ENCODE measurements at places on chromosomes 5 and 9.

- no peak for DNase-seq
Measured at GRCh38 chr5:134449167-134449566, 37.5 kb upstream of the CDKN2AIPNL start.

- DNase-seq, result no peak
Measured at GRCh38 chr5:175597718-175598117, 60.2 kb upstream of the HRH2 start.

DNA sequence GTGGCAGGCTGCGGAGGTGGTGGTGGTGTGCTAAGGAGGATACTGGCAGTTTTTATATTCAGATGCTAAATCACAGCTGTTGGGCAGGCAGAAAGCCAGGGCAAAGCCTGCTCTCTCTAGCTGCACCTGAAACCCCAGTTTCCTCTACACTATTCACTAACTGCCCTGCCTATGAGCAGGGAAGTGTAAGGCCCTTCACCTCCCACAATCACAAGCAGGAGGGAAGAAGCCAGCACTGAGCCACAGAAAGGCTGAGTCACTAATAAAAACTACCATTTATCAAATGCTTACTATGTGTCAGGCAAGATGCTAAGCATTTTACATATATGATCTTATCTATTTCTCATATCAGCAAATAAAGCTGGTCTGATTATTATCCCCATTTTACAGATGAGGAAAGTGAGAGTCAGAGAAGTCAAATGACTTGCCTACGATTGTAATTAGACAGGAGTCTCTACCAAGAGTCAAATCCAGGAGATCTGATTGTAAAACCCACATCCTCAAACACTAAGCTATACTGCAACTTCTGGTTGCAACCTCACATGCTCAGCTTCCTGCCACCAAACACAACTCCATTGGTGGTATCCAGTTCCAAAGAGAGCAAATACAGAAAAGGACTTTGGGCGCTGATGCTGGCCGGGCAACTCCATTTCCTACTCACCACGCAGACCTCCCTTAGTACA lies 17.7 kb upstream of the IL6ST start:
- DNase-seq, result peak; percentile 38

- DNase-seq, result no peak
Measured at GRCh38 chr5:111231119-111231518, 6.9 kb downstream of the CAMK4 start.

- DNase-seq, result peak; percentile 75
Measured at GRCh38 chr9:35518225-35518821, 28.4 kb downstream of the RUSC2 start.

DNA sequence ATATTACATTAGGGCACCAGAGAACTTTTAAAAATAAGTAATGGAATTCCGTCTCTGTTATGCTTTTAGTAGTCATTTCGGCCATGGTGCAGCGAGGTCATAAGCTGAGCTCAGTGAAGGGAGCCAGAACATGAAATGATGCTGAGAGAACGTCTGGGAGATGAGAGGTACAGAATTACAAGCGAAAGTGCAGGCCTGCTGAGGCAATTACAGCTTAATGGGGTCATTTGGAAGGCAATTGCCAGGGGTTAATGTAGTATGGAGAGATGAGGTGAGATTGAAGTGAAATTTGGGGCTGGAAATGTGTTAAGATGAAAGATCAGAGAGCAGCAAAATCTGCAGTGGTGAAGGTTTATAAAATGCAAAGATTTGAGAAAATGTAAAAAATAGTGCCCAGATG lies 96.5 kb downstream of the PBX3 start:
- DNase-seq, result no peak

DNA sequence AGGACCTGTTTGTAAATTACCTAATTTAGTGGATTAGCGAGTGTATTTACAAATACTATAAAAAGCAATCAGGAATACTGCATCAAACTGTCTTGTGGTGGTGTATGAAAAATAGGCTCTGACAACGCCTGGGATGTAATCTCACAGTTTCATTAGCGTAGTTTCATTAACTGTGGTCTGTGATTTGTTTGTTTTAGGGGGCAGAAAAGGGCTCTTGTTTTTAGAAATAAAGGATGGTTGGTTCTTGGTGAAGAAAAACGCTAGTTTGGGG lies 1.4 kb downstream of the SLC44A1 start:
- no peak for DNase-seq

GRCh38 chr5:141866096-141866495 lies 12.1 kb downstream of the PCDH1 start:
- DNase-seq, result no peak

GRCh38 chr5:74161170-74161569 lies 479.4 kb downstream of the ENC1 start:
- DNase-seq, result no peak

DNA sequence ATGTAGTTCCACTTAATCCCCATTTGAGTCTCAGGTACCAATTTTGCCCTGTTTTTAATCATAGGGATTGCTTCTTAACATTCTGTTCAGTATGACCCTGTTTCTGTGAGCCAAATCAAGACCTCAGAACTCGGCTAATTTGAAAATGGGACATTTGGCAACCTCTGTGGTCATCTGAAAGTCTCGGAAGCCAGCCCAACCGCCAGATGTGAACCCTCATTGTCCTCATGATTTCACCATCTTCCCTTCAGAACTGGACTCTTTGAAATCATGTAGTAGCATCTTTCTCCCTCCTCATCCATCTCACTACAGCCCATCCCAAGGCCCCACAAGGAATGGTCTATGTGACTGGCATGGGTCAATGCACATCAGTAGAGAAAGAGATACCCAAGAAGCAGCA lies 88.9 kb downstream of the S1PR3 start:
- no peak for DNase-seq

GRCh38 chr5:124660229-124661093 lies 86.0 kb downstream of the ZNF608 start:
- no peak for DNase-seq

DNA sequence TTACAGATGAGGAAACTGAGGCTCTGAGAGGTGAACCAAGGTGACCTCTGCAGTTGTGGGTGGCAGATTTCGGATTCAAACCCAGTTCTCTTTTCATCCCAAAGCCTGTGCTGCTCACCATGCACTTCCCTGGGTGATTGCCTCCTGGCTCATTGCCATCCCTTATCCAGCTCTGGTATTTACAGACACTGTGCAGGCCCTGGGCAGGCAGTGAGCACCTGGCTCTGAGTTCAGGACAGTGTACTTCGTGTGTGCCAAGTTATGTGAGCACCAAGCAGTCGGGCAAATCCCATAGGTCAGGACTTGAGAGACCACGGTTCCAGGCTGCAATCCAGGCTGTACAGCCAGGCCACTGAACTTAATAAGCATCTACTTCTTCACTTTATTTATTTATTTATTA lies 1.4 kb downstream of the LRSAM1 start:
- DNase-seq, result no peak

DNA sequence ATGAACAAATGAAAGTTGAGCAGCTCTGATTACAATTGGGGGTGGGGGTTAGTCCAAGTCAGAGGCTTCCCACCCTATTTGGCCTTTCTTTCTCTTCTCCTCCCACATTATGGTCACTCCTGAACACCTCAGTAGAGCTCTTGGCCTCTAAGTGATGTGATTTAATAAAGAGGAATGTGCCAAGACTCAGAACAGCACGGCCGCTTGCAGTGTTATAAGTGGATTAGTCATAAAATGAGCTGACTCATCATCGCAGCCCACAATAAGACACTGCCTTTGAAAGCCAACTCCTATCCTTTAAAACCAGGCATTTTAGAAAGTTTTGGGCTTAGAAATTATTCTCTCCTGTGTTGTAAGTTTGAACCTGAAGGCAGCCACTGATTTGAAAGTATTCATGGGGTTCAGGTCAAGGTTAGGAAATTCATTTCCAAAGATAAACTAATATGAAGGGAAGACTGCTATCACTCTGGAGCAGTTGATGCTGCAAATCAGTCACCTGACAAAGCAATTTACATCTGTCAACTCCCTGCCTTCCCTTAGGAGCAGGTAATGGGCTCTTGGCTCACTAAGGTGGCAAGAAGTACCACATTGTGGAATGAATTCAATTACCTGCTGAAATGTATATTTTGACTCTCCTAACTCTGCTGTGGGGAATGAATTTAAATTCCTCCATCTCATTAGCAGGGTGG lies 283.6 kb upstream of the NMUR2 start:
- DNase-seq, result peak; percentile 25

DNA sequence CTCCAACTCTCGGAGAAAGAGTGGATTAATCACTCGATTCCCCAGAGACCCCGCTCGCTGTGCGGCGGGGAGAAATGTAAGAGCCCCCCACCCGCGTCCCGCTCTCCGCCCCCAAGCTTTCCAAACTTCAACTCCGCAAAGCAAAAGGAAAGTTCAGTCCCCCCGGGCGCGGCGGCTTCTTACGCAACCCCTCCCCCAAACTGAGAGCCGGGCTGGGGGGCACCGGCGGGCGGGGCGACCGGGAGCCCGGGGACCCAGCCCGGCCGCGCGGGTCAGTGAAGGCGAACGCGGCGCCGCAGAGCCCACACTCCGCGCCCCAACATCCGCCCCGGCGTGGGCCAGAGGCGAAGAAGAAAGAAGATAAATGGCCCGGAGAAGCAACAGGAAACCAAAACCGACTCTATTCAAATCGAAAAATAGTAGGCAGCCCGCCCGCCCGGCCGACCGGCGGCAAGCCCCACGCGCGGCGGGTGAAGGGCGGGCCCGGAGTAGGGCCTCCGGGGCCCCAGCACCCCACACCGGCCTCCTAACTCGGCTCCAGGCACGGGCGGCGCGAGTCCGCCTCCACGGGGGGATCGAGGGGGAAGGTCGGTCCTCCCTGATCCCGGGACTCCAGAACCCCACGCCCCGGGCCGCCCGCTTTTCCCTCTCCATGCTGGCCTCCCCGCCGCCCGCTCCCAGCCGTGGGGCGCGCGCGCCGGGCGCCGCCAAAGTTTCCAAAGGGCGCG lies 720 bp downstream of the NOTCH1 start:
- no peak for DNase-seq

- DNase-seq, result no peak
Measured at GRCh38 chr5:44150075-44150723, 239.0 kb downstream of the FGF10 start.

- DNase-seq, result no peak
Measured at GRCh38 chr9:134346151-134346550, 19.9 kb downstream of the RXRA start.

DNA sequence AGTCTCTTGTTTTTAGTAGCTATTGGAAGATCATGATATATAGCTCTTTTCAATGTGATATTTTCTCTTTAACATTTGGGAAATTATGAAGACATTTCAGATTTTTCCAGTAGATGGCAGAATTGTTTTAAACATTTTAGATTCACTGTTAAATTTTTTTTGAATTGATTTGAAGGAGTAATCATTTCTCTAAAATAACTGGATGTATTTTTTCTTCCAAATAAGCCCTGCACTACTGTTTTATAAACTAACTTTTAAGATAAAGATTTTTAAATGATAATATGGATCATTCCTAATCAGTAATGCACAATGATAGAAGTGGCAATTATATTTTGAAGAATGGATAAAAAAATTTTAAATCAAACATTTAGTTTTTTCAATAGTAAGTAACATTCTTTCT lies 14.2 kb downstream of the NDUFAF2 start:
- DNase-seq, result no peak

DNA sequence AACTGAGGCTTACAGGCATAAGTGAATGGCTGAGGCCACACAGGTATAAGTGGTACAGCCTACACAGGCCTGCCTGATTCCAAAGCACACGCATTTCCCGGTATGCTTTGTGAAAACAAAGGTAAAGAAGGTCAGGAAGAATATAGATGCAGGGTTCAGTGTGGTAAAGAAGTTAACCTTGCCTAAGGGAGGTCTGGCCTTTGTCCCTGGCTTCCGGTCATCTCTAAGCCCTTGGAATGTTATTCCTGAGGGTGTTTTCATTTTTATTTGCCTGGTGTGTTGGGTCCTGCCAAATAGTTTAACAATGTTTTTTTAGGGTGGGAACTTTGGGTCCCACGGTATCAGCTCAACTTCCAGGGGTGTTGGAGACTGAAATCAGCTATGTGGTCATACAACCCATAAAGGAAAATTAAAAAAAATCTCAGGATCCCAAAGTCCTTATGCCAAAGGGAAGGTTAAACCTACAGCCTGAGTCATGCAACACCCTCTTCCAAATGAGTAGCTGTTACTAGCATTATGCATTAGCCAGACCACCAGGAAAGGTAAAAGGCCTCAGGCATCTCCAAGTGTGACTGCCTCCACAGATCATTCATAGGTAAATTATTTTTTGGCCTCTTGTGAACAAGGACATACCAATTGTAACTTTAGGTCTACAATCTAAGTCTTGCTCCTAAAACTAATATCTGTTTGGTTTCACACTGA lies 124.6 kb downstream of the ATP10B start:
- DNase-seq, result no peak

DNA sequence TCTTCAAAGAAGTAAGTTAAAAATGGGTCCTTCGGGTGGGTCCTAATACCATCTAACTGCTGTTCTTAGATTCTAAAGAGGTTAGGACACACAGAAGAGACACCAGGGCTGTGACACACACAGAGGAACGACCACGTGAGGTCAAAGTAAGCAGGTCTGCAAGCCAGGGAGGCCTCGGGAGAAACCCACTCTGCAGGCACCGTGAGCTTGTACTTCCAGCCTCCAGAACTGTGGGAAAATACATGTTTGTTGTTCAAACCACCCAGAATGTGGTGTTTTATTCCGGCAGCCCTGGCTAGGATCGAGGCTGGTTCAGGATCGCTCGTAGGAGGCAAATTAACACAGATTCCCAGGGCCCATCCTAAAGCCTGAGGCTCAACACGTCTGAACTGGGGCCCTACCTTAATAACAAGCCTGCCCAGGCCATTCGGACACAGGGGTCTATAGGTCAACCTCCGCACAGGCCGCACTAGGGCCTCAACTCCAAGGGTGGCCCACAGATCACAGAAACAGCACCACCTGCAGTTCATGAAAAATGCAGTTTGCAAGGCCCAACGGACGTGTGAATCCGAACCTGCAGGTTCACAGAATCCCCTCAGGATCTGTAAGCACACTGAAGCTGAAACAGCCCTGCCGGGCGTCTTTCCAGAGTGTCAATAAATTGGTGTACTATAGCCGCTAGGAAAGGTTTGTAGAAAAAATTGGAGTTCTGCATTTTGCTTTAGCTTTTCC lies 7.1 kb downstream of the MED10 start:
- no peak for DNase-seq

Data from BJ (cell line).